ENCODE measurements at places on chromosomes 5 and 9. TPM values are rescaled to one million over a fixed set of nuclear protein-coding genes. Genes with fewer than 3 reads are reported as not detected.

DNA sequence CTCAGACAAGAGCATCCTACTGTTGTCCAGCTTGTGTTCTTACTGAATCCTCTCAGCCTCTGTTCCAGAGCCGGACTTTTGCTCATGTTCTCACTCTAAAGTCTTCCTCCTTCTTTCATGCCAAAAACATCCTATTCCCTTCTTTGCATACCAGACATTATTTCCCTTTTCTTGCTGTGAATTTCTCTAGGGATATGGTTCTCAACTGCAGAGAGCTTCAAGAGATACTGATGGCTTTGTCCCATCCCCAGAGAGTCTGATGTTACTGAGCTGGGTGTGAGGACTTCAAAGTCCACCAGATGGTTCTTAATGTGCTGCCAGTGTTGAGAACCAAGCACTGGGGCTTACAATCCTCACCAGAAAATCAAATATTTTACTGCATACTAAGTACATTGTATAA lies 98.6 kb upstream of the FER start:
- DNase-seq, result no peak

The SNCAIP gene
- 0.84 TPM for total RNA-seq

GRCh38 chr5:130836729-130837649 lies 328.1 kb downstream of the HINT1 start:
- DNase-seq, result no peak

- DNase-seq, result no peak
Measured at GRCh38 chr9:23497137-23497504, 328.9 kb downstream of the ELAVL2 start.

Measured in astrocyte (in vitro differentiated cells and primary cell).